ENCODE measurements at places on chromosomes 11 and 22. TPM values are rescaled to one million over a fixed set of nuclear protein-coding genes. Genes with fewer than 3 reads are reported as not detected.

DNA sequence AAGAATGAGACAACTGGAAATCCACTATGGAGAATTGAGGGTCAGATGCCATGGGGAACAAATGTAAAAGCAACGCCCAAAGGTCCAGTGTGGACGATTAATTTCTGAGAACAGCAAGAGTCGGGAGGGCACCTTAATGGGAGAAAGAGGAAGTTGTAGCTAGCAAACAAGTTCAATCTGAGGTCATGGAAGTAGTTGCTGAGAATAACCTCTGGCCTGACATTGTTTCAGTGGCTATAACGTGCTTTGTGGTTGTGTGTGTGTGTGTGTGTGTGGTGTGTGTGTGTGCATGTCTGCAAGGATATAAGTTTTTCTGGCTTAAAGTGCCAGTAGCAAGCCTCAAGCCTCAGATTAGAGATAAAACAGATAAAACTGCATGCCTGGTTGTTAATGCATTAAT is 1630.1 kb upstream of the TENM4 start:
- no peak for DNase-seq

CD248 gene
- total RNA-seq: 6.5 TPM

KCNJ4 gene
- total RNA-seq: not detected

GRCh38 chr11:118666371-118666770 is 13.1 kb downstream of the TREH start:
- DNase-seq: no peak

DNA sequence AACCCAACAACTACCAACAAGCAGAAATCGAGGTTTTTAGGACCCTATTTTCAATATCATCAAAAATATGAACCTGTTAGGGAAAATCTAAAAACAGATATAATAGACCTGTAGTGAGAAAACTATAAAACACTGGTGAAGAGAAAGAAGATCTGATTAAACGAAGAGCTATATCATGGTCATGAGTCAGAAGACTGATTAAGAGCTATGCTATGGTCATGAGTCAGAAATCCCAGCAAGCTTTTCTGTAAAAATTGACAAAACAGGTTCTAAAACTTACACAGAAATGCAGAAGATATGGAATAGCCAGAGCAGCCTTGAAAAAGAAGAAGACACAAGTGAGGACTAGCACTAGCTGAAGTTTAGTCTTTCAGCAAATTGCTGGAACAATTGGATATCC is 345.0 kb downstream of the TBC1D22A start:
- no peak for DNase-seq

- peak; percentile 55 for DNase-seq
Measured at GRCh38 chr22:46315976-46316375, 19.3 kb downstream of the GTSE1 start.

DNA sequence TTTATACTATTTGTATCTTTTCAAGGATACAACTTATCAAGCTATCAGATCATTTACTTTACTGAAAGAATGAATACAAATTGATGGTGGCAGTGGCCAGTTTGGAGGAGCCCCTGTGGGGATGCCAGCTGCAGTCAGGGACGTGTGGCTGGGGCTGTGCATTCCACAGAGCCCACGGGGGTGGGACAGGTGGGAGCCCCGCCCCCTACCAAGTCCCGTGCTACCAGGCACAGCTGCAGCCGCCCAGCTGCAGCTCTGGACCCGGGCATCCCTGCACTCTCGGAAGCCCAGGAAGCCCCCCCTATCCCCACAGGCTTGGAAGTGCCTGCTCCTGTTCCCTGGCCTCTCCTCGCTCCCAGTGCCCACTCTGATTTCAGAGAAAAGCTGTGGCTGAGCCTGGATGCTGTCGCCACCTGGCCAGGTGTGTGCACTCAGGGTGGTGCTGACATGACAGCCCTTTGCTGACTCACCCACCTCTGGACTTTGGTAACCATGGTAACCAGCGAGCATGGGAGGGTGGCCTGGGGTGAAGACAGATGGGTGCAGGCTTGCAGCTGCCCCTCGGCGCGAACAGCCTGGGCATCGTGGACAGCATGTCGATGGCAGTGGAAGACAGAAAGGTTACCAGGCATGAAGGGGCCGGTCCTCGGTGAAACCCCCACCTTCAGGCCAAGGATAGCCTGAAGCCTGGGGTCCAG is 138.1 kb downstream of the SBF2 start:
- no peak for DNase-seq

GRCh38 chr11:117520201-117520600 is 192.5 kb downstream of the CEP164 start:
- DNase-seq: no peak

ENTHD1 gene
- 0.59 TPM for total RNA-seq

DNA sequence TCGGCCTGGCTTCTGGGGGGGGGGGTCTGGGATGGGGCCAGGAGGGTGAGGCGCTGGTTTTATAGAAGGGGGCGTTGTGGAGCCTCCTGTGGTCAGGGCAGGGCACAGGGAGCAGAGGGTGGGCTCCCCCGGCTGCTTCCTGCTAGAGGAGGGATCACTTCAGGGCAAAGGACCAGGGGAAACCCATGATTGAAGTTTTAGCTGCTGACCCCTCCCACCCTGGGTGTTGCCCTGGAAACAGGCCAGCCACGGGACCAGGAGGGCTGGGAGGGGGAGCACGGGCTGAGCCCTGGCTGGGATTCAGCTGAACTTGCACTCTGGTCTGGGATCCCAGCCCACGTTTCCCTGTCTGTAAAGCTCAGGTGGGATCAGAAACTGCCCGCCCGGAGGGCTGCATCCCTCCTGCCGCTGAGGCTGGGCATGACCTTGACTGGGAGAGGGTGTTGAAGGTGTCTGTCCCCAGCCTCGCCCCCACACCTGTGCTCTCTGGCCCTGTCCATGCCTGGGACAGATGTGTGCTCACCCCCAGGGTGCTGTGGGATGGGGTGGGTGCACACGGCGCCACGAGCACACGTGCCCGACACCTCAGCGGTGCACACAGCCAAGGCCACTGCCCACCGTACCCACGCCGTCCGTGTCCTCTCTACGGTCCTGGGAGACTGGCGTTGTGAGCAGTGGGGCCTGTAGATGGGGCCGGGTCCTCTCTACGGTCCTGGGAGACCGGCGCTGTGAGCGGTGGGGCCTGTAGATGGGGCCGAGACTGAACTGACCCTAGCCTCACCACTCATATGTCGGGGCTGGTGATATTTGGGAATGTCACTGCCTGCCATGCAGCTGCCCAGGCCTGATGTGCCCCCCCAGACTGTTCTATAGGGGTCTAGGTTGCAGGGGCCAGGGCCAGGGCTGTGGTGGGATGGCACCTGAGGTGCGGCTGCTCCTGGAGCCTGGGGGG is 2.3 kb downstream of the TSPAN4 start:
- peak; percentile 90 for DNase-seq
